ENCODE measurements at places on chromosomes 7 and 10.

DNA sequence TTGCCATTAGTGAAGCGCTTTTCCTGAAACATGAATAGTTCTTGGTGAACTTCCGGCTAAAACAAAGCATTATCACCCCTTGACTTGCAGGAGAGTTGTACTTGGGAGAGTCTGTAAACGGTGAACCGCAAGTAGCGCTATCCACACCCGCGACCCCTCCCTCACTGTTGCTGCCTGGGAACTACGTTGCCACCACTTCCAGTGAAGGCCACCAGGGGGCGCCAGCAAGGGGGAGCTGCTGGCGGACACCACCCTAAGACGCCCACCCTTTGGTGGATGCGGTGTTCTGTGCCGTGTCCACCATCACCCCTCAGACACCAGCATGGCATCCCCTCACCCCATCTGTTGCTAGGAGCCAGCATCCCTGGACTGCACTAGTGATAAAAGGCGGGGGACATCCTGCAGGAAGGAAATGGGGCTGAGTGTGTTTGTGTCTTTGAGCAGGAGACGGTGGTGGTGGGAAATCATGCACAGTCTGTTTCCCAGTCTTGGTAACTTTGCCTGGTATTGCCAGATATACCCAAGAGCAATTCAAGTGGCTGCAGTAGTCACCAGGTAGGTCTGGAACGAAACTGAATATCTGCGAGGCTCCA is 298.2 kb downstream of the FRMD4A start:
- no peak for DNase-seq

- DNase-seq: no peak
Measured at GRCh38 chr10:14705548-14706230, 69.0 kb downstream of the FAM107B start.

DNA sequence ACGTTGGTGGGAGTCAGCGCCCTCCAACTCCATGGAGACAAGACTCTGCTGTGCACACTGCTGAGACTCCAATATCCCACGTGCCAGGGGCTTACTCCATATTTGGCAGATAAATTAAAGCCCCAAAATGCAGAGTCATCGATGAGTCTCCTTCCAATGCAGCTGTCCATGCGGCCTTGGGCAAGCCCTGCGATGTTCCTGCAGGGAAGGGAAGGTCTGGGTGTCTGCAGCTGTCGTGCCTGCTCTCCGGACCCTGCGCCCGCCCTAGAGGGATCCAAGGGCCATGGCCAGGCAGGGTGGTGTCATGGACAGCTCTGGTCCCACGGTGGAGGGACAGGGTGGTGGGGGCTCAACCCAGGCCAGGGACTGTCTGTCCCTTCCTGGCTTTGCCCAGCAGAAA is 185.2 kb downstream of the PTPRN2 start:
- DNase-seq: no peak

- DNase-seq: no peak
Measured at GRCh38 chr7:16293669-16294425, 127.5 kb downstream of the CRPPA start.
